ENCODE measurements at places on chromosomes 11 and 22.

- no peak for DNase-seq
Observed at GRCh38 chr11:64032050-64032449, 3.7 kb upstream of the FLRT1 start.

DNA sequence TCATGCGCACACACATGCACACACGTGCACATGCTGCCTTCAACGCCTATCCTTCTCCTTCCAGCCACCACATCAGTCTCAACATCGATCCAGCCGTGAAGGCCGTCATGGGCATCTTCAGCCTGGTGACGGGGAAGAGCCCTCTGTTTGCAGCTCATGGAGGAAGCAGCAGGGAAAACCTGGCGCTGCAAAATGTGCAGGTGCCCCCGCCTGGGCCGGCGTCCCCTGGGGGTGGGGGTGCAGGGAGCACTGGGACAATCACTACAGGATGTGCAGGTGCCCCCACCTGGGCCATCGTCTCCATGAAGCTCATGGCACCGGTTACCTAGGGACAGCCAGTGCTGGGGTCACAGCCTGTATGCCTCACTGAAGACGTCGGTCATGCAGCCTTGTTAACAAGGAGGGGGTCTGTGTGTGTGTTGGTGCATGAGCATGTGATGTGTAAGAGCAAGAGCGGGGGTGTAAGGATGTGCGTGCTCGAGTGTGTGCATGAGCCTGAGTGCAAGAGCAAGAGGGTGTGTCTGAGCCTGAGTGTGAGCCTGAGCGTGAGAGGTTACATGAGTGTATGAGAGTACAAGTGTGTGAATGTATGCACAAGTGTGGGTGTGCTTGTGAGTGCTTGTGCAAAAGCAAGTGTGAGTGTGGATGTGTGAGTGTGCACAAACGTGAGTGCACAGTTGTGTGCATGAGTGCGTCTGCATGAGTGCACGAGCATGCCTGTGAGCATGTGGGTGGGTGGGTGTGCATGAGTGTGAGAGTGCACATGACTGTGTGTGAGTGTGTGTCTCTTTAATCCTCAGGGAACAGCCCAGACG, 31.5 kb downstream of the NADSYN1 start:
- DNase-seq = no peak

- no peak for DNase-seq
Observed at GRCh38 chr22:44452531-44453420, 45.3 kb downstream of the RTL6 start.

DNA sequence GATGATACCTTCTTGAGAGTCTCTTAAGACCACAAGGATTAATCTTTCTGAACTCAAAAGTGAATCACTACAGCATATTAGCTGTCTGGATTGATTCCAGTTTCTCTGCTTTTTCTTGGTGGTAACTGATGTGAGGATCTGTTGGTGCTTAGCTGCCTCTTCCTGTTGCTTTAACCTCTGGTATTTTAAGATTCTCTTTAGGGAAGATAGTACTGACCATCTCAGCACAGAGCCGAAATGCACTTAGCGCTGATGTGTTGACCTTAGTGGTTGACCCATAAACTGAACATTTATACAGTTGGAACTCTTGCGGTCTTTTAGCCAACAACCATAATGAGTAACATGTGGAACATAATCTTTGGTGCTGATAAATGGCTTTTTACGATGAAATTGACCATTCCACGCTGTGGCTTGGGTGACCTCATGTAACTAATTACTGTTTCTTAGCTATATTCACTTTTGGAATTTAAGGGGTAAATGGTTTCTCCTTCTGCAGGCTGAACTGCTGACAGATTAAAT, 33.7 kb downstream of the APLP2 start:
- DNase-seq = no peak

- no peak for DNase-seq
Observed at GRCh38 chr11:70312401-70313357, 42.2 kb downstream of the PPFIA1 start.

- DNase-seq = no peak
Observed at GRCh38 chr11:57598831-57599155, 1.3 kb downstream of the SERPING1 start.

- DNase-seq = no peak
Observed at GRCh38 chr11:7635708-7636107, 37.6 kb downstream of the CYB5R2 start.

DNA sequence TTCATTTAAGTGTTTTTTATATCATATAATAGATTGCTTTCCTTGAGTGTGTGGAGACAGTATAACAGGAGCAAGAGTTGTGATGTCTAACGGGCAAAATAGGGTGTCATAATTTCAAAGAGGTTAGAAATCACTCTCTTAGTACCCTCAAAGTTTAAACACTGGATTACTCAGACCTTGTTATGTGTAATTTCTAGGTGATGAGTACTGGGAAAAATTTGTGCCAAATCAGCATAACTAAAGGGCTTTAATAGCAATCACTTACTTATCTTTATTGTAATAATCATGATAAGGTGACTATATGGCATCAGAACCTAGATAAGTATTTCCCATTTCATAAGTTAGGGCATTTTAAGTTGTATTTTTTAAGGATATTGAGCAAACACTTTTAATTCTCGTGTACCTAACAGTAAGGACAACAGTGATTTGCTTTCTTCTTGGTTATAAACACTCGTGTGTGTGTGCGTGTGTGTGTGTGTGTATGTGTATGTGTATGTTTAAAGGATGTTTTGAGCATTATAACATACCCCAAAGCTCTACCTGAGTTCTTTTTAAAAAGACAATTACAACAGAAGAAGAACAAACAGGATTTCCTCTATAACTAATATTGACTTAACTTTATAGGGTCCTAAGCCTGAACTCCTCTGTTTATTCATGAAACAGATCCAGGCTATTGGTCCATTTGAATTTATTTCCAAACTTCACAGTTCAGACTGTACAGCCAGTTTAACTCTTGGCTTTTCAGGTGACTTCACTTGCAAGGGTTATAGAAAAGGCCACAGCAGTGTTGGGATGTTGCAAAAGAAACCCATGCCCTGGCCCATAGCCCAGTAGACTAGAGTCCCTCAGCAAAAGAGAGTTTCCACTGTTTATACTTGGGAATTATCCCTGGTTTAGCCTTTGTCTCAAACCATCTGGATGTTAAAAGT, 23.7 kb upstream of the PDE3B start:
- no peak for DNase-seq

DNA sequence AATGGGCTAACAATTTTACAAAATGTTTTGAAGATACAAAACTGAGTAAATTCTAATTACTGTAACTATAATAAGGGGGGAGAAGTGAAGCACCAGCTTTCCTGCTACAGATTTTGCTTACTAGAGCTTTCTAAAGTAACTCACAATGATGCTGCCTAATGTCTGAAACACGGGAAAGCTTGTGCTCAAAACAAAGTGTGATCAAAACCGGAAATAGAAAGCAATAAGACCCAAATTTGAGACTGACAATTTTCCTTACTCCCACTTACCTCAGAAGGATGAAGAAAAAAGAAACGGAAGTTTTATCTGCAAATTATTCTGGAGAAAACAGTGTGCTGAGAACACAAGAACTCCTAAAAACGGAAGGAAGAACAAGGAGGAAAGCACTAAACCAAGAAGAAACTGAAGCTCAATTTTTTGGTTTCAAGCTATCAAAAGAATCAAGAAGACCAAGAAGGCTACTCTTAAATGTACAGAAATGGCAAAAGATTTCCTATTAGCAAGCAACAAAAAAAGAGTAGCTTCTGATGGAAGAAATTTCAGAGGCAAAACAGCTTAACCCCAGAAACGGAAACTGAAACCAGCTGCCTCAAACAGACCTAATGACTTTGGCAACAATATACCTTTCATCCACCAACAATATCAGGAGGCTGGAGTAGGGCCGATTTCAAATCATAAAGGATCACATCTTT, 33.4 kb downstream of the AMBRA1 start:
- no peak for DNase-seq

GRCh38 chr22:41286639-41287091, 678 bp upstream of the RANGAP1 start:
- DNase-seq = no peak

DNA sequence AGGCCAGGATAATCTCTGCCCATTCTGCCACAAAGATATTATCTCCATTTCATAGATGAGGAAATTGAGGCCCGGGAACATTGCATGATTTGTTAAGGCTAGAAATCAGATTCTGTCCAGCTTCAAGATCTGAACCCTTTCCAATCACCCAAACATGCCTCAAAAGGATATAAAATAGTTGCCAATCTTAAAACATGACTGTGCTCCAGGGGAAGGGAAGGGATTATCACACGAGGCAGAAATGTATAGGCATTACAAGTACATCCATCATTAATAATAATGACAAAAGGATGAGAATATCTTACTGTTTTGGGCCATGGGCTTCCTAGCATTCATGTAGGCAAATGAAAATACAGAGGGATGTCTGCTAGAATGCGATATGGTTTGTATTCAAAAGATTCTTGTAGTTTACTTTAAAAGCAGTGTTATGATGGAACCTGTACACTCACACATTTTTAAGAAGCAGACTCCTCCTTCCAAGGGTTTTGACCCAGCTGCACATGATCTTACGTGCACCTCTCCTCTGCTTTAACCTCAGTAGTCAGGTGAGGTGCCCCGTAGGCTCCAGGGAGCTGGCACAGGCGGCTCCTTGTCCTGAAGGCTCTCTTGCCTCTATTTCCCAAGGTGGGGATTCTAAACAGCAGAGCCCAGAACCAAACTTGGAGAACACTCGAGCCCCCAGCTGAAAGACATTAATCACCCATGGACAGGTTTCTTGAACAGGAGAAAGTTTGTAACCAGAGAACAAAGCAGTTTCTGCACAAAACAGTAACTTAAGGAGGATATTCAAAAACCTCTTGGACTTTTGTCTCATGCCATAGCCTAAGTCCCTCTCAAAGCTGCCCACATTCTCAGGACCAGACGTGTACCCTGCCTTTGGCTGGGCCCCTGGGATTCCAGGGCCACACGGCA, 36.0 kb downstream of the PARVA start:
- no peak for DNase-seq

DNA sequence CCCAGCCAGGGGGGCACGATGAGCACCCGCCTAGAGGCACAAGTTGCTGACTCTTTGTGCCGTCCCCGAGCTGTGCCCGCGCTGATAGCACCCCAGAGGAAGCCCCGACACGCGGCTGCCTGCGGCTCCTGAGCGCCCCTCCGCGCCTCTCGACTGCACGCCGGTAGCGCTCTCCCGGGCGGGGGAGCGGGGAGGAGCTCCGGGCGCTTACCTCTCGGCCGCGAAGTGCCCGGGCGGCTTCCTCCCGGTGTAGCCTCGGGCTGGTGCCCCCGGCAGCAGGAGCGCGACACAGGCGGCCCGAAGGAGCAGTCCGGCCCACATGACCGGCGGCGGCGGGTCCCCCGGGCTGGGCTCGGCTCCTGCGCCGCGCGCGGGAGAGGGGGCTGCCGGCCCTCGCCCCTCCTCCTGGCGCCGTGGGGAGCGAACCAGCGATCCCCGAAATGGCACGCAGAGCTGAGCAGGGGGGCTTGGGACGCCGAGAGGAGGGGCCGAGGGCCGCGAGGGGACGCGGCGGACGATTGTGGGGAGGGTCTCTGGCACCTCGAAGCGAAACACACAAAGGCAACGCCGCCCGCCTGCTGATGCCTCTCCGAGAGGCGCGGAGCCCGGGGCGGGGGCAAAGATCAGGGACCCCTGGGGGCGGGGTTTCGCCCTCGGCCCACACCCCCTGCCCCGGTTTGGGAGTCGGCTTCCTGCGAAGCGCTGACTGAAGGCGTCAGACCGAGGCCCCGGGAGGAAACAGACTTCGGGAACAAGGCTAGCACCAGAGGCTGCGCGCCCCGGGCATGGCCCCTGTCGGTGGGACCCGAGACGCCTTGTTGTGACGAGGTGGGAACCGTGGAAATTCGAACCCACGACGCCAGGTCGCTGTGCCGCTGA, at the start of gene VWCE:
VWCE (minus strand) TSS at position 600 of the 879 bp plus-strand sequence; CDS start at position 321, 279 bp downstream.
- no peak for DNase-seq

- DNase-seq = no peak
Observed at GRCh38 chr11:16775614-16776283, 37.3 kb downstream of the C11orf58 start.

- DNase-seq = no peak
Observed at GRCh38 chr11:110479108-110480101, 49.7 kb downstream of the FDX1 start.

DNA sequence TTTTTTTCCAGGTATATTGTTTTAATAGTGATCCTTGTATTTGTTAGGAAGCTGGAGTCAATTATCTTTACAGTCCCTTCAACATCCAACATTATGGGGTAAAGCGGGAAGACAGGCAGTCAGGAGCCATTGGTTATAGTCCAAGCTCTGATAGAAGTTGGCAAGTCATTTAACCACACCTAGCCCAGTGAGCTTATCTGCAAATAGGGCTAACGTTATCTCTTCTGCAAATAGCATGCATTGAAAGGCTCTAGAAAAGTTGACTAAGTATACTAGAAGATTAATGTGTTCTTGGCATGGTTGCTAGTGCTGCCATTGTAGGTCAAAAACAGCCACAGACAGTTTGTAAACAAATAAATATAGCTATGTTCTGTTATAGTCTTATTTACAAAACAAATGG, 520.7 kb downstream of the OPCML start:
- DNase-seq = no peak

- no peak for DNase-seq
Observed at GRCh38 chr11:8329847-8330361, 66.2 kb upstream of the LMO1 start.

GRCh38 chr11:55345306-55345705, 2.3 kb downstream of the OR4A16 start:
- DNase-seq = no peak

DNA sequence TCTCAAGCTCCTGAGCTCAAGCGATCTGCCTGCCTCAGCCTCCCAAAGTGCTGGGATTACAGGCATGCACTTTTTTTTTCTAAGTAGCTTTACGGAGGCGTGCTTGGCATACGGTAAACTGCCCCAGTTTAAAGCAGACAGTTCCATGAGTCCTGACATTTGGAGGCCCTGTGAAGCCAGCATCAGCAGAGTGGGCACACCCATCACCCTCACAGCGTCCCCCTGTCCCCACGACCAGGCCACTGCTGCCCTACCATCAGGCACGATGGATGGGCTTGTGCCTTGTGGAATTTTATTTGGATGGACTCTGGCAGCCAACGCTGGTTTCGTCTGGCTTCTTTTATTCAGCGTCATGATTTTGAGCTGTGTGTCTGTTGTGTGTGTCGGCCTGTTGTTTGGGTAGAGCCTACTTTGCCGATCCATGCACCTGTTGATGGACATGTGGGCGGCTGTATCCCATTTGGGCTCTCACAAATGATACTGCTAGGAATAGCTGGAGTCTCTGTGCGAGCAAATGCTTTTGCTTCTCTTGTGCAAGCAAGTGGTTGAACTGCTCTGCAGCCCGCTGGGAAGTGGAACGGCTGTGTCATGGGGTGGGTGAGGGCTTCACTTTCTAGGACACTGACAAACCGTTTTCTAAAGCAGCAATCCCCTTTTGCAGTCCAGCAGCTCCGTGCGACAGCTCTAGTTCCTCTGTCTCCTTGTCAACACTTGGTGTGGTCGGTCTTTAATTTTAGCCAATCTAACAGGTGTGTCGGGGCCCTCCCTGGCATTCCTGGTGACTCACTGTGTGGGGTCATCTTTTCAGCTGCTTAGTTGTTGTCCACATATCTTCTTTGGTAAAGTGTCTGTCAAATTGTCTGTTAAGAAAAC, 23.8 kb downstream of the KCNQ1 start:
- DNase-seq = no peak

Data from GOT3 (cell line).